ENCODE measurements at places on chromosomes 7 and 10.

DNA sequence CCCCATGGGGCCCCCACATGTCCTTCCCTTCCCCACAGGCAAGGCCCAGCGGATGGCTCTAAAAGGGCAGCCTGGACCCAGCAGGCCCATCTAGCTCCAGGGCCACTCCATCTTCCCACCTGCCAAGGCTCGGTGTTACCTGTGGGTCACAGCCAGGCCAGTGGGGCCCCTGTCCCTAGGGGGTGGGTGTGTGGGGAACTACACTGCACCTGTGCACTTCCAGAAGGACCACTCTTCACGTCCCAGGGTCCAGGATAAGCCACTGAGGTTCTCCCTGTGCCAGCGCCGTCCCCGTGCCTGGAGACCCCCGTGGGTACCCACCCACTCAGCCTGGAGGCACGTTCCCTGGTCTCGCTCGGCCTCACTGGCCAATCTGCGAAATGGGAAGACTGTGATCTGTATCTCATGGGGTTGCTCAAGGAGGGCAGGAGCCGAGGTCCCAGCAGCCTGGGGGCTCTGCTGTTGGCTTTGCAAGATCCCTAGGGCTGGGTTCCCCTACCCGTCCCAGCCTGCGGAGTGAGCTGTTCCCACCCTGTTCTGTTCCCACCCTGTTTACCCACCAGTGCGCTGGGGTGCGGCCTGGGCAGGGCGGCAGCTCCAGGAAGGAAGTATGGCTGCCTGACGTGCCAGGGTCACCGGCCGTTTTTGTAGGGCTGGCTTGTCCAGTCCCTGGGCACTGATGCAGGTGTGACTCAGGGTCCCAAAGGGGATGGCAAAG is 4.6 kb downstream of the PWWP2B start:
- no peak for DNase-seq

DNA sequence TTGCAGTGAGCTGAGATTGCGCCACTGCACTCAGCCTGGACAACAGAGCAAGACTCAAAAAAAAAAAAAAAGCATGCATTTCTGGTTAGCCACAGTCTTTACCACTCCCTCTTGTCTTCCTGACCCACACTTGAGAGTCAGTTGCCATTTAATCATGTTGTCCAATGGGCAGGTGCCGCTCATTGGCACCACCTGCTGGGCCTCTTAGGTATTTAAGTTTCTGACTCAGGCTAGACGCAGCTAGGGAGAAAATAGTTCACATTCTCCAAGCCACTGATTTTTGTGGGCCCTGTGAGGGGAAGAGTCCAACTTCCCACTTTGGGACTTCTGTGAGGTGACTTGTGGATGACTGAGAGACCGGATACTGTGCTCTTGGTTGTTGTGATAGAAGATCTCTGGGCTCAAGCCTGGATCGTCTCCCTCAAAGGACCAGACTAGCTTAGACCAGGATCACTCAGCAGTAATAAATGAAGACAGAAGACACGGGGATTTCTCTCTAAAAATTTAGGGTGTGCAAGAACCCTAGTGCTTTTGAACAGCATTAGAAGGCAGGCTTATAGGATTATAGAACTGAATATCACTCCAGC is 26.8 kb upstream of the SORCS3 start:
- peak; percentile 21 for DNase-seq

DNA sequence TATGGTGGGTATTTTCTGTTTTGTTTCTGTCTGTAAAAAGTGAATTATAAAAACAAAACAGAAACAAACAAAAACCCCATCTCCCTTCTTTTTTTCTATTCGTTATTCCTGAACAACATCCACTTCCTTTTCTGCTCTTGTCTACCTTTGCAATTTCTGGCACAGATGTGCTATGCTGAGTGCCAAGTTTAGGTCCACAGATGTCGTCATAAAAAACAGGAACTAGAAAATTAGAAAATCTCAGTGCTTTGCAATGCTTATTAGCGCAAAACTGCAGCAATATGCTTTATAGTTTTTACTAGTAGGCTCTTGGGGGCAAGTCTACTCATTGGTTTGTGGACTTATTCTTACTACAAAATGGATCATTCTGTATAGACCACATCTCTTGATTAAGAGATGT is 94.2 kb upstream of the PRKCQ start:
- peak; percentile 8 for DNase-seq

DNA sequence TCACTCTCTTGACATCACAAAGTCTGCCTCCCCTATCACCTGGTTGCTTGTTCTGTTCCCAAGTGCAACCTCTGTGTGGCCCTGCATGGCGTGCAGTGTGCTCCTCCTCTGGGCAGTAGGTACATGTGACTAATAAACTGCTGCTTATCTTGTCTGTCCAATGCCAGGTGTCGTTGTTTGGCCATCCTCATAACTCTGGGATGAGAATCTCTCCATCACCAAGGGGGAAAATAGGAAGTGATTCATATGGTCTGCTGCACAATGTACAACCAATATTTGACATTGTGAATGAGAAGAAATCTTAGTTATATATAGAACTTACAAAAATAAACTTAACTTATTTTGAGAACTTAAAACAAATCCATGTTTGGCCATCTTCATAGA is 135.2 kb downstream of the INHBA start:
- no peak for DNase-seq

GRCh38 chr7:45973725-45974532 is 52.9 kb upstream of the IGFBP3 start:
- DNase-seq: no peak

- DNase-seq: no peak
These were observed 29.1 kb downstream of the UBE2H start for GRCh38 chr7:129923709-129924108.

DNA sequence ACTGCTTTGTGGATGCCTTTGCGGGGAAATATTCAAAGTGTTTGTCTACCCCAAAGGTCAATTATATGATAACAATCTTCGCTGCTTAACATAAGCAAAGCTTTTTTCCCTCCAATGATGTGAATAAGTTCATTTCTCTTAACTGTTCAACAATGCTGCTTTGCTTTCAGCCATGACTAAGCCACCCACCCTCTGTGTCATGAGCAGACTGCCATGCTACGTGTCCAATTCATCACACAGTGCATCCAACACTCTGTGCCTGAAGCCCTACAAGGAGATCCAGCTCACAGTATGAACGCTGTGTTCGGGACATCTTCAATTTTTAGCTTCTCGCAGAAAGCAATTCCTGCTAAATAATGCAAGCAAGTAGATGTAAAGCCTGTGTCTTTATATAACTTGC is 5.7 kb upstream of the TAS2R40 start:
- DNase-seq: no peak

- DNase-seq: no peak
These were observed 15.9 kb downstream of the ZNF3 start for GRCh38 chr7:100065452-100066186.

GRCh38 chr7:32298408-32299132 is 191.6 kb downstream of the LSM5 start:
- DNase-seq: no peak

GRCh38 chr10:104894681-104895080 is 253.6 kb downstream of the SORCS3 start:
- no peak for DNase-seq

DNA sequence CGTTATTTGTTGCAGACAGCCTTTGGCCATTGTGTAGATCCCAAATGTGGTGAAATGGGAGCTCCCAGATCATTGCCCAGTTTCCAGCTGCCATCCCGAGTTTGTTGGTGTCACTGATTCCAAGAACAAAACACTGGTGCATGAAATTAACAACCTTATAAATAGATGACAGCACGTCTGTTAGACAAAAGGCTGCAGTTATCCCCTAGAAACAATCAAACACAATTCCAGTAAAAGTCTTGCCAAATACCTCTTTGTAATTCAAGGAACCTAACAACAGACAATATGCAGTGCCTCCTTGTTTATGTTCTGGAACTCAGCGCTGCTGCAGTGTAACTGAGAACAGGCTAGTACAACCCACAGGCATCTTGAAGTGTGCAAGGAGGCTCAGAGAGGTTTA is 404.5 kb downstream of the PAXIP1 start:
- no peak for DNase-seq

- DNase-seq: no peak
These were observed 85.4 kb downstream of the CDK6 start for GRCh38 chr7:92750946-92751345.

GRCh38 chr10:119344381-119344780 is 137.0 kb downstream of the GRK5 start:
- DNase-seq: no peak

GRCh38 chr10:77884181-77884580 is 42.4 kb downstream of the DLG5 start:
- DNase-seq: no peak

DNA sequence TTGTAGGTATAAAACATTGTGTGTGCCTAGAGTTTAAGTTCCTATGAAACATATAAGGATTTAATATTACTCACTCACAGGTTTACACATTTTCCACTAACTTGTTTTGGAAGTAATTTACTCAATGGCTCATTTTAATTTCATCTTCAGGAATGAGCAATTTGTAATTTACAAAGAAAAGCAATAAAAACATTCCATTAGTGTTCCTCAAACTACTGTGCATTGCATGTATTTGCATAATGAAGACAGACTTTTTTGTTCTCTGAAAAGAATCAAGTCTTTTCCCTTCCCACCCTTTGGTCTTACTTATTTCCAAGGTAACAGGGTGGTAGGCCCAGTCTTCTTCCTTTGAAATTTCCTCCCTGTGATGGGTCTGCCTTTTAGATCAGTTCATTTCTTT is 61.2 kb downstream of the EPDR1 start:
- no peak for DNase-seq

DNA sequence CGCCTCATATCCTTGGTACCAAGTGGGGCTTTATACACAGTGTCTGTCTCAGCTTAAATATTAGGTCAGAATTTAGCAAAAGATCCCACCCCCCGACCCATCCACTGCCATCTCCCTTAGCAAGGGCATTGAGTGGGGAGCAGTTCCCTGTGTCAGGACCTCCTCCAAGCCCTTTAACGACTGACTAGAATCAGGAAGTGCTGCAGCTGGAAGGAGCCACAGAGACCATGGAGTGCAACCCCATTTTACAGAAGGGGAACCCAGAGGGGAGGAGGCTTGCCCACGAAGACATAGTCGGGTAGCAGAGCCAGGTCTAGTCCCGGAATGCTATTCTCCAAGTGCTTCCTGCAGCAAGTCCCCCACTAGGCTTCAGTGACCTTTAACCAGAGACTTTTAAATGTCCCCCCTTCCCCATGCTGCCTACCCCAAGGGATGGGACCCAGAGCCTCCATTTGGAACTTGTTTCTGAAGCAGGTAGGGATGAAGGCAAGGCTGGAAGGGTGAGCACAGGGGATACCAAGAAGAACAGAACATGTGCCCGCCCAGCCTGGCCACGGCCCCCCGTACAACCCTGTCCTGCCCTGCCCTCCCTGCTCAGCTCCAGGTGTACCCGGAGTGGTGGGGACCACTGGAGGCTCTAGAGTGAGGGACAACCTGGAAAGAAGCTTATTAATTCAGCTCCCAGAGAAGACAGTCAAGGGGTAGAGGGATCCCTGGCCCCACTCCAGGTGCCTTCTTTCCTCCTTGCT is 41.3 kb downstream of the C10orf105 start:
- no peak for DNase-seq

- DNase-seq: no peak
These were observed 28.4 kb upstream of the BMPR1A start for GRCh38 chr10:86728056-86728455.

DNA sequence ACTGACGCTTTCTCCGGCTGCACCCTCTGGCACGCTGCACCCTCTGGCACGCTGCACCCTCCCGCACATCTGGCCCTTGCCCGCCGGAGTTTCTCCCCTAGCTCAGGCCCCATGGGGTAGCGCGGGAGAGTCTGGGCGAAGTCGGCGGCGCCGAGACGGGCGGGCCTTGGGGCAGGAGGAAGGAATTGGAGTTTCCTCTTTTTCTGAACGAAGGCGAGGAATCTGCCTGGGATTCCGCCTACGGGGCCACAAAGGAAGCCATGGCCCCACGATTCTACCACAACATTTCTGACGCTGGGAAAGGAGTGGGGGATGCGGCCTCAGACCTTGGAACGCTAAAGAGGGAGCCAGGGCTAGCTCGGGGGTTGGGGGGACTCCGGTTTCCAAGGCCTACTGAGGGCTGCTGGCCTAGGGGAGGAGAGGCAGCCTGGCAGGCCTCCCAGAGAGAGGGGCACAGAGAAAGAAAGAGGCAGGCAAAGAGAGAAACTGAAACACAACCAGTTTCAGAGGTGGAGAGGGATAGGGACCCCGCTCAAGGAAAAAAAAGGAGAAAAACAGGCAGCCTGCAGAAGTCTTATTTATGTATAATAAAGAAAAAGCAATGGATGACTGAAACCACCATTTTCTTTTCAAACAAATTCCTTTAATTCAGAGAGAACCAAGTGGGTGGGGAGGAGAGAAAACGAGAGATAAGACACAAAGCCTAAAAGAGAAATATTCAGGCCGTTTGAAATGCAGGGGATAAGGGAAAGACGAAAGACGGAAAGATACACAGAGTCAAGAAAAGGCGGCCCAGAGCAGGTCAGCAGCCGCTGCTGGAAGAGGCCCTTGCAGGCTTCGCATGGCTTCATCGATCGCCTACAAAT is 4.3 kb downstream of the TLX1 start:
- no peak for DNase-seq

GRCh38 chr7:1241603-1242255 is 9.1 kb downstream of the UNCX start:
- no peak for DNase-seq

DNA sequence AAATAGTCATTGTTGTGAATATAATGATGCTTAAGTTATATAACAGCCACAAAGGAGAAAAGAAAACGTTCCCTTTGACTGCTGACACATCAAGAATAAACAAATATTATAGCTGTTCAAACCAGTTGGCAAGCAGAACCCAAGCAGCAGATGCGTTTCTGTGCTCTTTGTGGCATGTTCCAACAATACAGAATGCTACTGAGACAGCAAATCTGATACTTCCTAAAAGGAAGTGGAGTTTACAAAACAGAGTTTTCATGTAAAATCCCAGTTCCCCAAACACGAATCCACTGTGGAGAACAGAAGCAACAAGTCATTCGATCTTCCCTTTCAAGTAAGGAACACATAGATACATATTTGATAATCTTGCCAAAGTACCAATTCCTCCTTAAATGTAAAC is 170.9 kb upstream of the ASAH2 start:
- no peak for DNase-seq
